ENCODE measurements at places on chromosomes 7 and 10.

- no peak for DNase-seq
Measured at GRCh38 chr7:150335108-150335773, 6.2 kb downstream of the RARRES2 start.

GRCh38 chr7:153835103-153835502, 217.1 kb upstream of the DPP6 start:
- no peak for DNase-seq

DNA sequence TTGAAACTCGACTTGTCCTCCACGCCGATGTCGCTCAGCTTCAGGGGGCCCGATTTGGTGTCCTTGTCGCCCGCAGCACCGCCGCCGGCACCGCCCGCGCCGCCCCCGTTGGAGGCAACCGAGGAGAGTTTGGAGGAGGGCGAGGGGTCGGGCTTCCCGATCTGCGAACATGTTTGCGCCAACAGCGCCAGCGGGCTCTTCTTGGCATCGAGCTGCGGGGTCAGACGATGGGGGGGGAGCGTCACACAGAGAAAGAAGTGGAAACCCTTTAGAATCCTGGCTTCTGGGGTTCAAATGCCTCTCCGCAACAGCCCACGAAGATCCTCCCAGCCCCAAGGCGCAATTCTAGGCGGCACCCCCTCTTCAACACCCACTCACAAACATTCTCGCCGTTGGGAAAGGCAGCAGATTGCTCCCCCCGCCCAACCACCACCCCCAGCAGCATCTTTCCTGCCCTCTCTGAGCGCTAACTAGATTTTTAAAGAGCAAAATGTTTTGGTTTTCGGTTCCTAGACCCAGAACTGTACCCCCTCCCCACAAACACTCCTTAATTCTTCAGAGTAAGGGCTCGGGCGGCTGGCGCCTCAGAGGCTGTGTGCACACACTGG, 1.3 kb downstream of the ZNF503 start:
- no peak for DNase-seq

- DNase-seq: no peak
Measured at GRCh38 chr7:102914585-102914984, 1.8 kb downstream of the LRRC17 start.

DNA sequence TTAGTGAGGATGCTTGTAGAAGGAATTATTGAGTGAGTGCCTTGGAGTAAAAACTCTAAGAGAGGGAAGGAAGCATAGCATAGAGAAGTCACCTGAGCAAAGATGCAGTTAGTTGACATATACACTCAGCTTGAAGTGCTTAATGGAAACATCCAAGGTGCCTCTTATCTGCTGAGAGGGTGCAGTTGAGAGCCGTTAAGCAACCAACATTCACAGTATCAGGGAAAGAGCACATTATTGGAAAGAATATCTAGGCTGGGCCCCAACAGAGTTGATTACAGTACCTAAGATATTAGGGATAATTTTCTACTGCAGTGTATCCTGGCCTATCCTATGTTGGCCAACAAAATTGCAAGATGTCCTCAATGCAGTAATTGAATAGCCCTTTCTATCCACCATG, 302.0 kb downstream of the ETV1 start:
- DNase-seq: no peak

DNA sequence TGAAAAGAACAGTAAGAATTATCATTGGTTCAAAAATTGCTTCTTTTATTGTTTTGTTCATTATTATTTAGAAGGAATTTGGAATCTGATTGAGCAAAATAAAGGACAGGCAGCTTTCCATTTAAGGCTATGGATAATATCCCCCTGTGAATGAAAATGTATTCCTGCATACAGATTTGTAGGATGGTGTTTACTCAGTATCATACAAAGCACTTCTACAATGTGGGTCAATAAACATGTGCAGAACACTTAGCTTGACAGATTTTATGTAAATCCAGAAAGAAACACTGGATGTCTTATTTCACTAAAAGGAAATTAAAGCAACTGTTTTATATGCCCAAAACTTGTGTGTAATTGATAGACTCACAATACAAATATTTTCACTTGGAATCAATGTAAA, 189.7 kb downstream of the THSD7A start:
- DNase-seq: no peak

DNA sequence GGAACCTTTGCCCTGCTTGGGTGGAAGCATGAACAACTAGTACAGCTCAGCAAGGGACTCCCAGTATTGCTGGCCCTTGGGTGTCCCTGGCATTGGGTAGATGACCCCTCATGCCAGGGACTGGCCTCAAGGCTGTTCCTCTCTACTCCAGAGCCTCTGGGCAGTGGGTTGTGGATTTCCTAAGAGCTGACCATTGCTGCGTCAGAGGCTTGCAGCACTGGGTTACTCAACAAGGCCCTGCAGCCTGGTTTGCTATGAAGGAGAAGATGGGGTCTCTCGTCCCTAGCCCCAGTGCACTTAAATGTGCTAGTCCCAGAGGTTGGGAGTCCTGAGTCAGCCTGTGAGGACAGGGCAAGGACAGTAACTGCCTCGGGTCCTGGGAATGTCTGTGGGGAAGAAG, 2.5 kb downstream of the VSIR start:
- DNase-seq: no peak

GRCh38 chr10:22542773-22543172, 171.6 kb downstream of the PIP4K2A start:
- DNase-seq: no peak

- DNase-seq: no peak
Measured at GRCh38 chr7:138388673-138389491, 71.2 kb upstream of the TRIM24 start.

GRCh38 chr7:39336442-39336841, 229.8 kb upstream of the YAE1 start:
- DNase-seq: no peak

DNA sequence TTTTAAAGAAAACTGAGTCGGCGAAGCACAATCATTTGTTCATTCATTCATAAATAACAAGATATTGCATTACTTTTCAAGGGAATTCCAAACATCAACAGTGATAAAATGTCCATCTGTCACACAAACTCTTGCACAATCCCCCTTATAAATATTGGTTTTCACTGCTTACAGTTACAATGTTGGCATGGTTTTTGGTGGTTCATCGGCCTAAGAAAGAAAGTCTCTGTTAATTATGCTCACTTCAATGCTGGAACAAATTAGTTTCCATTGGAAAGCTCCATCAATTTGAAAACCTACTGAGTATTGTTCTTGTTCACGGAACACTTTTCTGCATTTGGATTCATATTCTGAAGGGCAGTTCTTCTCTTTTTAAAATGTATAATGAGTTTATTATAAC, 188.5 kb downstream of the JAZF1 start:
- DNase-seq: no peak

DNA sequence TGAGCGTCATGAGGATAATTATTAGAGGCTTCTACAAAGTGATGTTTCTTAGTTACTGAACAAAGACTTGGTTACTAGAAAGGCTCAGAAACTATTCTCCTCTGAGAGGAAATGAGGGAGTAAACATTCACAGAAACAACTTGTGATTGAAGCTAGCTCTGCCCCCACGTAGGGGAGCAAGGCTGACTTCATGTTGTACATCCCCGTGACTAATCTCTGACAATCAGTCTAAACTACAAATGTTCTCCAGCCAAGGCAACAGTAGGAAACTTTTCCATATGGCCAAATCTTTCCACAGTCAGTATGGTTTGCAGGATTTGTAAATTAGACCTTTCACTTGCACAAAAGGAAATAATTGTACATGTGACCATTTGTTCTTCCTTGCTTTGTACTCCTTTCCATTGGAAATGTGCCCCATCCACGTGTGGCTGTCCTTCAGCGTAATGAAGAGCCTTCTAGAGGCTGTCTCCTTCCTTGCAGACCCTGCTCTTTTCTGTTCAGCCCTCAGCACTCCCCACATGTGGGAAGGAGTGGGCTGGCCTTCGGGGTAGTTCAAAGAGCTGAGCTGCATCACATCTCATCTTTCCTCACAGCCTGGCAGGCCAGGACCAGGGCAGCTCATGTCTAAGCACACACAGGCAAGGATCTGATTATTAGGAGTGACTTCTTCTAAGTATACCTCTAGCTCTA, 93.5 kb downstream of the PCGF5 start:
- no peak for DNase-seq

- no peak for DNase-seq
Measured at GRCh38 chr7:127953423-127954356, 77.5 kb downstream of the LRRC4 start.

GRCh38 chr10:133235932-133236331, 1.7 kb upstream of the VENTX start:
- no peak for DNase-seq

DNA sequence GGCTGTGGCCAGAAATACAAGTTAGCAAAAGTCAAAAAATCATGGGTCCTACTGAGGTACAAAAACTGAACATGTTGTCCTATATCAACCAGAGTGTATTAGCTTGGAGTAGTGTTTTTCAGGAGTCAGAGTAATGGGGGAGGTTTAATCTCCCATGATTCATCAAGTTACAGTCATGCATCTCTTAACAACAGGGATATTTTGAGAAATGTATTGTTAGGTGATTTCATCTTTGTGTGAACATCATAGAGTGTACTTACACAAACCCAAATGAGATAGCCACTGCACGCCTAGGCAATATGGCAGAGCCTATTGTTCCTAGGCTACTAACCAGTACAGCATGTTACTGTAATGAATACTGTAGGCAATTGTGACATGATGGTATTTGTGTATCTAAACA, 14.9 kb upstream of the TES start:
- DNase-seq: no peak

GRCh38 chr10:79255007-79255507, 92.2 kb upstream of the PPIF start:
- DNase-seq: no peak

DNA sequence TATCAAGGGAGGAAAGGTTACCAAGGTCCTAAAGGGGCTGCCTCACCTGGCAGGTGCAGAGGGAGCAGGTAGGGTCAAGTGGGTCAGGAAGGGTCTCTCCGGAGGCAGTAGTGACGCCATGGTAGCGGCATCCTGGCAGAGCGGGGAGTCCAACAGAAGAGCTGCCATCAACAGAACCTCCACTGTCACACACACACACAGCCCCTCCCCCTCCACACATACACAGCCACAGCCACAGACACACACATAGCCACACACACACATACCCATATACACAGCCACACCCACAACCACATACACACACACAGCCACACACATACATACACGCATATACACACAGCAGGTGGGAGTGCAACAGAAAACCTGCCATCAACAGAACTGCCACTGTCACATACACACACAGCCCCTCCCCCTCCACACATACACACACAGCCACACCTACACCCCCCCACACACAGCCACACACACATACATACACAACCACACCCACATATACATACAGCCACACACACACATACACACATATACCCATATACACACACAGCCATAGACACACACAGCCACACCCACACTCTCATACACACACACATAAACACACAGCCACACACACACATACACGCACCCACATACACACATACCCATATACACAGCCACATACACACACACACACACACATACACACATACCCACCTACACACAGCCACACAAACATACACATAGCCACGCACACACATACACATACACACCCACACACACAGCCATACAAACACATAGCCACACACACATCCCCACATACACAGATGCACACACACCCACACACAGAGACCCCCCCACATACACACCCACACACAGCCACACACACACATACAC, 23.1 kb downstream of the KCP start:
- no peak for DNase-seq

GRCh38 chr10:107269626-107270025, 105.1 kb upstream of the SORCS1 start:
- no peak for DNase-seq

- DNase-seq: no peak
Measured at GRCh38 chr7:157211690-157212089, 73.0 kb downstream of the UBE3C start.

- no peak for DNase-seq
Measured at GRCh38 chr7:85286446-85286845, 99.6 kb upstream of the SEMA3D start.

DNA sequence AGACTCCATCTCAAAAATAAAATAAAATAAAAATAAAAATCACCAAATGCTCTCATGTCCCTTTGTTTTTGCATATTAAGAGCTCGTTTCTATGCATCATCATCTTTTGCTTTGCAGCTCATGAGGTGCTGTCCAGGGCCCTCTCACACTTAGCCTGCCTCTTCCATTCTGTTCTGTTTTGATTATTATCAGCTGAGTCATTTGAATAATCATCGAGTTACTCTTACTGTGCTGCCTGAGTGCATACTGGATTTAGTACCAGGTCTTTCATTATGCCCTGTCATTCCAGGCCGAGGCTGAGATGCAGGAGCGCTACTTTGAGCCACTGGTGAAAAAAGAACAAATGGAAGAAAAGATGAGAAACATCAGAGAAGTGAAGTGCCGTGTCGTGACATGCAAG, 33.0 kb downstream of the UCMA start:
- no peak for DNase-seq

DNA sequence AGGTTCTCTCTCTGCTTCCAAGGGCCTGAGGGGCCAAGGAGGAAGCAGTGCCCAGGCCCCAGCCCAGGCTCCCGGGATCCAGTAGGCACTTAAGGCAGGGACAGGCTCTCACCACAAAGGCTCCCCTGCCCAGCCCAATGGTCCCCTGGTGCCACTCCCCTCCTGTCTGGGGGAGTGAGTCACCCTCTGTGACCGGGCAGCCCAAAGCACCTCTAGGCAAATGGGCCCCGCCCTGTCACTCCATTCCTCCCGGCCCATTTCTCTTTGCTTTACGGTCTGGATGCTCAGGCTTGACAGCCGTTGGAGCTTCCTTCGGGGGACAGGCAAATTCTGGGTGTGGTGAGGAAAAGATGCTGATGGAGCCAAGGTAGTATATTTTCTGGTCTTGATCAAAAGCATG, at the start of gene CALHM3:
Gene CALHM3, minus strand, starts transcription at position 106 of the 400 bp plus-strand sequence. CDS start 208 bp downstream, outside the sequence.
- DNase-seq: no peak

- no peak for DNase-seq
Measured at GRCh38 chr7:19369182-19369581, 224.0 kb upstream of the FERD3L start.

- no peak for DNase-seq
Measured at GRCh38 chr7:79590916-79591623, 137.6 kb upstream of the MAGI2 start.

DNA sequence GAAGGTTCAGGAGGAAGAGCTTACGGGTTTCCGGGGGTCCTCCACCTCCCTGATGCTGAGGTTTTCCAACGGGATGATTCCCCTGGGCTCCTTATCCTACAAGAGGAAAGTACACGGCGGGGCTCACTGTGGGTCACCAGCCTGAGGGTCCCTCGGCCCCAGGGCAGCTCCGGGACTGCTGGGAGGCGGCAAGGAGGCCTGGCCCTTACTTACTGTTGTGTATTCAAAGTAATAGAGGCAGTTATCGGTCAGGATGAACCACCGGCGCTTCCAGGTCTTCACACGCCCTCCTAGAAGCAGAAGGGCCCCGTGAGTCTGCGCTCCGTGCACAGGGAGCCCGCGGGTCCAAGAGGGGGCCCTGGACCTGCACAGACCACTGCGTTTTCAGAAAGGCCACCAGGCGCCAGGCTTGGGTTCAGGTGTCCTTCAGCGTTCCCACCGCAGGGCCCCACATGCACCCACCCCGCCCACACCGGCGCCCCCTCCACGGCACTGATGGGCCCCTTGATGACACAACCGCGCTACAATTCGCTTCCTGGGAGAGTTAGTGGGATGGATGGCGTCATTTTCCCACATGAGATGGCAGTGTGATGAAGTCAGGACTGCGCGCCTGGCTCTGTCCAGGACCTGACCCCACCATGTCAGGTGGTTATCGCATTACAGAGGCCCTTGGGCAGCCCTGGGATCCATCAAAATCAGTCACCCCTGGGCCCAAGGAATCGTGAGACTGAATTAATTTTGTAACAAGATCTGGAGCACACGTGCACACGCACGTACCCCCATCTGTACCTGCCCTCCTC, 106.7 kb downstream of the CYTH3 start:
- no peak for DNase-seq

All from activated gamma-delta T cell treated with anti-CD3 and anti-CD28 coated beads, Interleukin-2, amount 50 U/mL, for 16 hours (primary cell).